ENCODE measurements at places on chromosomes 16 and 17. TPM values are rescaled to one million over a fixed set of nuclear protein-coding genes. Genes with fewer than 3 reads are reported as not detected.

The ITGB4 gene
- under 0.01 TPM for total RNA-seq

The CLDN7 gene
- total RNA-seq, result 4.5 TPM

The ABHD15 gene
- total RNA-seq, result 10.2 TPM

The PRKCB gene
- 2.4 TPM for total RNA-seq

The ITFG1 gene
- total RNA-seq, result 68.2 TPM

The NPIPA8 gene
- total RNA-seq, result not detected

The ABCC11 gene
- 0.11 TPM for total RNA-seq

The FLOT2 gene
- 43.0 TPM for total RNA-seq

The MT1X gene
- total RNA-seq, result 16.9 TPM

The RAI1 gene
- 16.0 TPM for total RNA-seq

The NPW gene
- total RNA-seq, result 0.33 TPM
